HEK293T (cell line): ENCODE measurements at places on chromosomes 5 and 9.
A peak's percentile ranks its signal among the peaks of the same experiment; 100 is the strongest.

GRCh38 chr9:87002517-87002916 lies 55.2 kb upstream of the GAS1 start:
- no peak for DNase-seq

DNA sequence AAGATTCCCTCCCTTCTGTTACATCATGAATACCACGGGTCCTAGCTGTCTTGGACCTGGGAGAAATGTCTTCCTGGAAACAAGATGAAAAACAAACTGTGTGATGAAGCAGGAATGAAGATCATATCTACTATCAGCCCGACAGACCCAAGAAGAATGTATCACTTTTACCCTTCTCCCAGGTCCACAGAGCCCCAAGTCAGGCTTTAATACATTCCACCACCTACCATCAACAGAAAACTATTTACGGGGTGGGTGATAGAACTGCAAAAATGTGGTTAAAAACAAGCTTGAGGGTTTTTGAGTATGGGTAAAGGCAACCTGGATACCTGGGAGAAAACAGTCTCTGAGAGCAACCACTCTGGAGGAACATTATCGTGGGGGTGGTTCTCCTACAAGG lies 327.0 kb downstream of the TRIM32 start:
- DNase-seq = no peak

- DNase-seq = peak; percentile 12
Observed at GRCh38 chr9:124660341-124660801, 110.7 kb downstream of the NR6A1 start.

- no peak for DNase-seq
Observed at GRCh38 chr5:52805615-52806014, 17.9 kb downstream of the ITGA1 start.

DNA sequence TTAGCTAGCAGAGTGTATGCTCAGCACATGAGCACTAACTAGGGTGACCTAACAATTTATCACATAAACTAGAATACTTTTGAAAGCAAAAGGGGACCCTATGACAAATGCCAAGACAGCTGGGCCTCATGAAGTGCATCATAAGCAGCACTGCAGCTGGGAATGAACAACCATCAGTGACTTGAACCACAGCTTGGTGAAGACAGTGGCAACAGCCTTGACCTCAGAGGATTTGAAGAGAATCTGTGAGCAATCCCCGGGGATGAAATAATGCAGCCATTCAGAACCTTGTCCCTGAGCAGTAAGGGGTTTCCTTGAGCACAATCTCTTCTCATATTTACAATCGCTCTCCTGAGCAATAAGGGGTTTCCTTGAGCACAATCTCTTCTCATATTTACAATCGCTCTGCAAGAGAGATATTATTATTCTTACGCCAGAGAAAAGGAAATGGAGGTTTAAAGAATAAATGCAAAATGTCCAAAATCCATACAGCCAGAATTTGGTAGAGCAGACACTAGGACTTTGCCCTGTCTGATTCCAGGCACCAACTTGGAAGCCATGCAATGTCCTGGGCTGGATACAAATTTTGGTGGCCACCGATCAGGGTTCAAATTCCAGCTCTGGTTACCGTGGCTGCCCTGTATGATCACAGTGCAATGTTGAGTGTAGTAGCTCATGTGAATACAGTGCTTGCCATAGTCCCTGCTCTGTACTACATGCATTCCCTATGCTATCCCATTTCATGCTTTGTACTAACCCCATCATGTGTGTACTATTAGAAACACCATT lies 846 bp upstream of the NSG2 start:
- DNase-seq = no peak

- no peak for DNase-seq
Observed at GRCh38 chr5:179607160-179607931, 16.1 kb downstream of the HNRNPH1 start.

GRCh38 chr9:121499177-121499426 lies 542 bp downstream of the GGTA1 start:
- no peak for DNase-seq

- no peak for DNase-seq
Observed at GRCh38 chr5:16726538-16726946, 109.7 kb upstream of the RETREG1 start.

GRCh38 chr5:58849921-58850667 lies 267.2 kb downstream of the RAB3C start:
- DNase-seq = peak; percentile 47

GRCh38 chr5:176481711-176482110 lies 33.5 kb downstream of the FAF2 start:
- DNase-seq = no peak

GRCh38 chr5:71810023-71810422 lies 90.9 kb downstream of the CARTPT start:
- DNase-seq = no peak

DNA sequence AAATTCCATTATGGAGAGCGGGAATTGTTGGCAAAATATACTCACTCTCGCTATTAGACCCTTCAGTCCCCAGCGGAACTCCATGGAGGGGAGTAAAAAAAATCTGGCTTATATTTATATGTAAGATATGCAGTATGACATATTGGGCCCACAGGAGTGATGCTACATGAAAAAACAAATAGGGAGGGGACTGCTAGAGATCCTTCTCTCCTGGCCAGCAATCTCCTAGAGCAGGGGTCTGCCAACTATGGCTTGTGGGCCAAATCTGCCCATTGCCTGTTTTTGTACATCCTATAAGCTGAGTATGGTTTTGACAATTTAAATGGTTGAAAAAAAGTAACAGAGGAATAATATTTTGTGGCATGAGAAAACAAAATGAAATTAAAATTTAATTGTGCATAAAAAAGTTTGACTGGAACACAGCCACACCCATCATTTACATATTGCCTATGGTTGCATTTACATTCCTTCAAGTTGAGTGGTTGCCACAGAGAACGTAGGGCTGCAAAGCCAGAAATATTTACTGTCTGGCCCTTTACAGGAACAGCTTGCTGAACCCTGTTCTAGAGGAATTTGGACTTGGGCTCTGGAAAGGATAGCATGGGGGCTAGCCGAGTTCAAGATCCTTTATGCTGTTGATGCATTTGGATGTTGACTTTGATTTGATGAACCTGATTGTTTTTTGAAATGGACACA lies 197.3 kb upstream of the CLINT1 start:
- no peak for DNase-seq

- no peak for DNase-seq
Observed at GRCh38 chr5:39857041-39857440, 432.3 kb upstream of the DAB2 start.

GRCh38 chr5:139043157-139043905 lies 154.8 kb downstream of the SIL1 start:
- DNase-seq = no peak

GRCh38 chr9:18382243-18382642 lies 91.7 kb upstream of the ADAMTSL1 start:
- no peak for DNase-seq

- DNase-seq = no peak
Observed at GRCh38 chr5:56725711-56726411, 89.5 kb upstream of the MAP3K1 start.

GRCh38 chr9:76456202-76456926 lies 2.6 kb upstream of the GCNT1 start:
- no peak for DNase-seq

DNA sequence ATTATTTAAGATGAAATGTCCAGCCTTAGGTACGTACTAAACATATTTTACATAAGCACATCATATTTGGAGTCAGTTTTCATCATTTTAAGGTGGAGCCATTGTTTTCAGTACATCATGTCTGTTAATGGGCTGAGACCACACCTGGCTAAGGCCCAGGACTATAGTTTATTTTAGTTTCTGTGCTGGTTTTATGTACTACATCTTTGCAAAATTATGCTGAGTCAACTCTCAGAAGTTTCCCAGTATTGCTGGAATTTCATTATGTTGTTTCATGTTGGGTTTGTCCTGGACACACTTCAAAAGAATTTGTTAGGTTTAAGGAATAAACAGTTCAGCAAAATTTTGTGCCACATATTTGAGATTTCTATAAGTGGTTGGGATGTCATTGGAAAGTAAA lies 171.2 kb downstream of the CCDC171 start:
- no peak for DNase-seq

DNA sequence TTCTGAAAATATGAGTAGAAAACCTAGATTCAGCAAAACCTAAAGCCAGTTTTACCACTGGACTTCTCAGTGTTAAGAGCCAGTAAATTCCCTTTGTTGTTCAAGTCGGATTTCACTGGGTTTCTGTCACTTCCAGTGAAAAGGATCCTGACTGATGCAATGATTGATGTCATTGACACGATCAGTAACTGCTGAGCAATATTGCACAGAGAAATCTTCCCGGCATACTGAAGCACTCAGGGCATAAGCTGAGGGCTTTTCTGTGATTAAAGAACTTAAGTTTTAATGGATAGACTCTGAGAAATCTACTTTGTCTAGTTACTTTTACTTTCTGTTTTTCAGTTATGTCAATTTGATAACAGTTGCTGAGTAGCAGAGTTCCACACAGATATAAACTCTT lies 61.9 kb downstream of the DENND1A start:
- DNase-seq = no peak

DNA sequence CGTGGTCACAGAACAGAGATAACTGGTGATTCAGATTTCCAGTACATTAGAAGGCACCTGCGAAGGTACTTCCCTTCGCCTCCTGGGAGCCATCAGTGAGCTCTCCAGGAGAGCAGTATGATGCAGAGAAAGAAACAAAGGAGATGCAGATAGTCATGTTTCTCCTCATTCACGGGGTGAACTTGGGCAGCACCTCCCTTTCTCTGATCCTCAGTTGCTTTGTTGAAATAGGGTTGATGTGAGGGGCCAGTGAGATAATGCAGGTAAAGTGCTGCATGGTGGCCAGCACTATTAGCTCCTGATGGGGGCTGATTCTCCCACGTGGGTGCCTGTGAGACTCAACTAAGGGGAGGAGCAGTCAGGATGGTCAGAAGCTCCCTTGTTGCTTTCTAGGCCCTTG lies 46.6 kb upstream of the ZNF169 start:
- DNase-seq = no peak

DNA sequence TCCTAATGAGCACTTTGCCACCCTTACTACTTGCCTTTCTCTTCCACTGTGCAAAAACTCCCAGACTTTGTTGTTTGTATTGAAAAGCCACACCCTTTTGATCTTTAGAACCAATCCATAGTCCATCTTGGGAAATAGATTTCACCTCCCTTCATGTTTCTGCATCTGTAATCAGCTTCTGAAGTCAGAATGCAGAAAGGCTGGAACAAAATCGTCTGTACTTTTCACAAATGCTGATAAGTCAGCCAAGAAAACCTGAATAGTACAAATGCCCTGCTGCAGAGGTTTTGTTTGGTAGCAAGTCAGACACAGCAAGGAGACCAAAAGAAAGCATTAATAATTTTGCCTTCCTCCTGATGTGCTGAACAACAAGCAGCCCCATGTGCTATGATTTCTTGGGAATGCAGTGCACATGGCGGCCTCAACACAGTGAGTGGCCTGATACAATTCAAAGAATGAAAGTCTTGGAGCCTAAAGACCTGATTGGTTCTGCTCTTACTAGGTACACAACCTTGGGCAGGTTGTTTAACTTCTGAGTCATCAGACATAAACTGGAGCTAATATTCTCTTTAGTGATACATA lies 59.2 kb upstream of the STK32A start:
- DNase-seq = no peak

GRCh38 chr9:120411862-120412424 lies 168.0 kb downstream of the CDK5RAP2 start:
- DNase-seq = no peak

- DNase-seq = no peak
Observed at GRCh38 chr9:87783180-87783579, 57.3 kb downstream of the CTSL start.

- no peak for DNase-seq
Observed at GRCh38 chr9:92632641-92633040, 37.3 kb downstream of the IPPK start.

- DNase-seq = no peak
Observed at GRCh38 chr5:170408877-170409660, 19.9 kb upstream of the KCNMB1 start.

GRCh38 chr9:31119890-31120454 lies 1264.5 kb upstream of the ACO1 start:
- peak; percentile 7 for DNase-seq

DNA sequence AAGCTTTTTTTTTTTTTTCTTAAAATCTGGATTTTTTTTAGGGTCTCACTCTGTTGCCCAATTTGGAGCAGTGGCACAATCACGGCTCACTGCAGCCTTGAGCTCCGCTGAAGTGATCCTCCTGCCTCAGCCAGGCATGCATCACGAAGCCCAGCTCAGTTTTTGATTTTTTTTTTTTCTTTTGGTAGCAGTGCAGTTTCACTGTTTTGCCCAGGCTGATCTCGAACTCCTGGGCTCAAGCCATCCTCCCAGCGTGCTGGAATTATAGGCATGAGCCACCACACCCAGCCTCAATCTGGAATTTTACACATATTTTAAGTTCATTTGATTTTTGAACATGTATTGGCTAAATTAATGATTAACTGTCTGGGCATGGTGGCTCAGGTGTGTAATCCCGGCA lies 36.3 kb downstream of the TRIO start:
- no peak for DNase-seq
